ENCODE measurements at places on chromosomes 11 and 22.

GRCh38 chr11:132032555-132032954, 662.1 kb downstream of the NTM start:
- no peak for DNase-seq

GRCh38 chr11:3052567-3052966, 4.7 kb downstream of the CARS1 start:
- DNase-seq, result no peak

- DNase-seq, result no peak
Observed at GRCh38 chr11:114057605-114058004, 1.9 kb upstream of the ZBTB16 start.

GRCh38 chr11:11504071-11504470, 117.7 kb downstream of the GALNT18 start:
- no peak for DNase-seq

- DNase-seq, result peak; percentile 13
Observed at GRCh38 chr11:33941637-33942160, 49.8 kb upstream of the LMO2 start.

- DNase-seq, result no peak
Observed at GRCh38 chr22:39134366-39135091, 18.0 kb downstream of the CBX7 start.

- no peak for DNase-seq
Observed at GRCh38 chr11:1830322-1831223, 4.2 kb upstream of the SYT8 start.

DNA sequence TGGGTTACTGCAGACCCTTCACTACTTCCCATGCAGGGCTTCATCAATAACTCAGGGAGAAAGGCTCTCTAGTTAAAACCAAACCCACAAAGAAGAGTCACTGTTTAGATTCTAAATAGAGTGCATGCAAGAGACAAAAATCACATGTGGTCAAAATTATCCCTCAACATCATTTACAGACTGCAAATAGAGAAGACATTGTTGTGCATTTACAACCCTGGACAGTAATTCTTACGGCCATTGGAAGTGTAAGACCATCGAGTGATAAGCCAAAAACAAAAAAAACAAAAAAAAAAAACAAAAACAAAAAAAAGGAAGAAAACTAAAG, 93.4 kb downstream of the RASSF10 start:
- DNase-seq, result no peak
